ENCODE measurements at places on chromosomes 4 and X.
A peak's percentile ranks its signal among the peaks of the same experiment; 100 is the strongest.

DNA sequence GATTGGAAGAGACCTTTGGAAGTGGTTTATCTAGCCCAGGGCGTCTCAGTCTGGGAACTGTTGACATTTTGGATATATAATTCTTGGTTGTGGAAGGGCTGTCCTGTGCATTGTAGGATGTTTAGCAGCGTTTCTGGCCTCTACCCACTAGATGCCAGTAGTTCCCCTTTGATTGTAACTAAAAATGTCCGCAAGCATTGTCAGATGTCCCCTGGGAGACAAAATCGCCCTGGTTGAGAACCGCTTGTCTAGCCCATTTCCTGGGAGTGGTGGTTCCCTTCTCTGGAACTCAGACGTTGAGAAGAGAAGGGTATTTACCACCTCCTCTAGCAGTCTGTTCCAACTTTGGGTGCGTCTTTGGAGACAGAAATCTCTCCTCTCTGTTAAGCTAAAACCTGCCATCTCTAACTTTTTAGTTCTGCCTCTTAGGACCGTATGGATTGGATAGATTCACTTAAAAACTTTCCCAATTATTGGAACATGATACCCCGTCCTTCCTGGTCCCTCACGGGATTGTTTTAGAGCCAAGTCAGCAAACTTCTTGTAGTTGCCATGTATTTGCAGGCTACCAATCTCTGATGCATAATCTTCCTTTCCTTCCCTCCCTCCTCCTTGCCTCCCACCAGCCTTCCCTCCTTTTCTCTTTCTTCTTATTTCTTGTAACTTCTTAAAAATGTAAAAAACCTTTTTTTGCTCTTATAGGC lies 13.9 kb downstream of the TMEM165 start:
- peak; percentile 38 for DNase-seq

- DNase-seq = no peak
Measured at GRCh38 chrX:75421688-75422230, 101.1 kb downstream of the ZDHHC15 start.

DNA sequence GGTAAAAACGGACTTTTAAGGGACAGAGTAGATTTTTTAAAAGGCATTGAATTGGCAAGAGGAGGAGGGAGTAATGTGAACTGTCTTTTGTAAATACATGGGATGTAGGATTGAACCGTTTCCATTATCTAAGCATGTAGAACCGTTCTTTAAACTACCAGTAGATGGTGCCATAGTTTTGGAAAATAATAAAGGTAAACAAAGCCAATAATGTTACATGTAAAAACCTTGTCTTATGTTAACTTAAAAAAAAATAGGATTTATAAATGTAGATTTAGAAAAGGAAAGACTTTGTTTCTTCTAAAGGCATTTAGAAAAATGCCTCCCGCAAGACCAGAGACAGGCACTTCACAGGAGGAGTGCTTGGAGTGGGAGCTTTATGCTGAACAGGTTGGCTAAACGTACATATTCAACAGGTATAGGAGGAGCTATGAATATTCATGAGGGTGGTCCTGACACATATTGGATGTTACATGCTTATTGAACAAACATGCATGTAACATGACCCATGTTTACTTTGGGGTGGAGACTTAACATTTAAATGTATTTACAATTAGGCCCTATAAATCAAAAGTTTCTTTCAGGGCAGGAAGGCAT lies 45.5 kb upstream of the FAM241A start:
- peak; percentile 69 for DNase-seq

DNA sequence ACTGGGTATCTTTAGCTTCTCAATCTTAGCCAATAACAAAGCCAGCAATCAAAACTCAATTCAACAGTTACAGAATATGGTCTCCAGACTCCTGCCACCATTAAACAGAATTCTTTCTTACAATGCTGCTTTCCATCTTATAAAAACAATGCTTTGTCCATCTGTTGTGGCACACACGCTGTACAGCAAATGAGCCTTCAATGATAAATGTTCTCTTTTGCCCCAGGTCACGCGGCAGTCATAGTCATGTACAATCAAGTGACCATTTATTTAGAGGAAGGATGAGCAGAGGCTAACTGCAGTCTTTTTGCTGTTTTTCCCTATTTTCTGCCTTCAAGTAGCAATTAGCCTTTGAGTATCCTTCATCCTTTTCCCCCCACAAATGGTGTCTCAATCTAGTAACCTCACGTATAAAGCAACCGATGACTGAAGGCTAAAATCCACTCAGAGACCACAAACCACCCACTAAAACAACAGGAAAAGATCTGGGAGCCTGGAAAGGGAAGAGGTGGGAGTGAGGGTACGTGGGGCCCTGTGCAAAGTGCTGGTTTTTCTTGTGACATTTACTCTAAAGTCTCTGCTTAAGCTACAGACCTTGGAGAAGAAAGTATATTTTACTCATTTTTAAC lies 24.4 kb downstream of the TRIM2 start:
- no peak for DNase-seq

GRCh38 chrX:67781132-67781531 lies 237.3 kb downstream of the AR start:
- no peak for DNase-seq

GRCh38 chrX:155231163-155231562 lies 14.9 kb downstream of the VBP1 start:
- no peak for DNase-seq

DNA sequence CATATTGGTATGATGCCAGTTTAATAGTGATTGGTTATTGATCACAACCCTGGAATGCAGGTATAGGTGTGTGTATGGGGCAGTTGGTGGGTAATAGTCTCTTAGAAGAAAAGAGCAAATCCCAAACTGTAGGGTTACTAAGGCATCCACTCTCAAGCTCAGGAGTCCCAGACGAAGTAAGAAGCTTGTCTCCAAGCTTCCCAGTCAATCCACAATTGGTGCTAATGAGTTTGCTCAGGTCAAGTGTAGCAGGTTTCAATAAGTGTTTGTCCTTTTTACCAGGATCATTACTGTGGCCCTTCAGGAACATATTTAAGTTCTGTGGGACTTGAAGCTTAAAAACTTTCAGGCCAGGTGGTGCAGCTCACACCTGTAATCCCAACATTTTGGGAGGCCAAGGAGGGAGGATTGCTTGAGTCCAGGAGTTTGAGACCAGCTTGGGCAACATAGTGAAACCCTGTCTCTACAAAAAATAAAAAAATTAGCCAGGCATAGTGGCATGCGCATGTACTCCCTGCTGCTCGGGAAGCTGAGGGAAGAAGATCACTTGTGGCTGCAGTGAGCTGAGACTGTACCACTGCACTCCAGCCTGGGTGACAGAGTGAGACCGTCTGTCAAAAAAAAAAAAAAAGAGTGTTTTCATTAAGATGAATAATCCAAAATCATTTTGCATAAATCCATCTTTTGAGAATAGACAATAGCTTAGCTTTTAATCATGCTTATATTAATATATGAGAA lies 166.8 kb downstream of the UNC5C start:
- no peak for DNase-seq

DNA sequence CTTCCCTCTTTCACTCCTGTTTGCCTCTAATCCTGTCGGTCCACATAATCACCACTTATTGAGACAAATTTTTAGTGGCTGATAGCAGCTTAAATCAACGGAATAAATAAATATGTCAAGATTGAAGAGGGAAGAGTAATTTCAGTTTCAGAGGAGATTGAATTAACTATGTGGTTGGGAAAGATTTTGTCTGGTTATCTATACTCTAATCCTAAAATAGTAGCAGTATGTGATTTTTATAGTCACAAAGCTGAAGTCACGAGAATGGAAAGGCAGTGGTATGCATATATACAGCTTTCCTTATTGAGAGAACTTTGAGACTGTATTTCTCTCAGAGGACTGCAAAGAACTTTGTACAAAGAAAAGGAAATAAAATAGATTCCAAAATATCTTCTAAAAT lies 493.3 kb downstream of the FAT4 start:
- DNase-seq = no peak

DNA sequence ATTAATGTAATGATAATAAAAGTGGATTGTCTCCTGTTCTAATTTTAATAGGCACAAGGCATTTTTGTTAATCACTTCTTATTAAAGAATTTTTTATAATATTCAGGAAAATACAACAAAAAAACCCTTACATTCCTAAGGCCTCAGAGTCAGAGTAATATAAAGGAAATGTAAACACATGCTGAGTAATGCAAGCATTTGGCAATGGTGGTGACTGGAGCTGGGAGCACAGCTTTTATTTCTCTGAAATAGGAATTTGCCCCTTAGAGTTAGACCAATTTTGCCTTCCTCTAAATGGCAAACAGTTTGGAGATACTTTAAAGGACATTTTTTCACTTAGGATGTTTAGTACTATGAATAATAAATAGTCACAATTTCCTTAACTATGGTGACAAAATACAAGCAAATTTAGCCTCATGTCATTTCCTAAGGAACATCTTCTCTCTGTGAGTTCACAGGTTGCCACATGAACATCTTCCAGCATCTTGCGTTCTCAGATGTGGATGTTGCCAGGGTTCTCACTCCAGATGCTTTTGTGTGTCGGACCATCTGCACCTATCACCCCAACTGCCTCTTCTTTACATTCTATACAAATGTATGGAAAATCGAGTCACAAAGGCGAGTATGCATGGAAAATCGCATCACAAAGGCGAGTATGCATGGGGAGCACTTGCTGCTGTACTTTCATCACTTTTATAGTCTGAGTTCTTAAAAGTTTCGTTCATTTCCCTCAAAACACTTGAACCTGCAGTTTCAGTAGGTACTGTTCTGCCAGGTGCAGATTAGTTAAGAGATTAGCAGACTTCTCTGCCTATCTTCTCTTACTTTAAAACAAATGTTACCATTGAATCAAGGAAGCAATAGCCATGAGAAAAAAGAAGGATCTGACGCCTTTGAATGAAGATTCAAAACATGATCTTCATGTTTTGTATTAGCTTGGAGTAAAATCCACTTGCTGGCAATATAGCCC lies 15.9 kb upstream of the F11 start:
- DNase-seq = no peak

- DNase-seq = no peak
Measured at GRCh38 chr4:66501997-66502396, 831.7 kb upstream of the EPHA5 start.

DNA sequence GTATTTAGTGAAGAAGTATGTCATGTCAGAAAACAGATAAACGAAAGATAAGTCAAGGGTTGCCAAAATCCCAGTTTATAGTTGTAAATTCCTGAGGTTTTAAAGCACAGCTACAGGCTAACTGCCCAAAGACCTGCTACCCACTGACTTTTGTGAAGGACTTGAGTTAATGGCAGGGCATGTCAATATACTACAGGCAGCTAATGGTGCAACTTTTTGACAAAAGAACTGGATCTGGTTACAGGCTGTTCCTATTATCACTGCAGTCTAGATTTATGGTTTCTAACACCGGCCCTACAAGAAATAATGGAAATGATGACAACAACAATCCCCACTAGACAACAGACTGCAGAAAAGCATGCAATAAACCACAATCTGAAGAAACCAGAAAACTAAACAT lies 6.4 kb downstream of the SCML2 start:
- DNase-seq = no peak

- no peak for DNase-seq
Measured at GRCh38 chr4:3223956-3224748, 24.8 kb upstream of the MSANTD1 start.

GRCh38 chr4:182553653-182554052 lies 310.5 kb downstream of the TENM3 start:
- DNase-seq = no peak

- no peak for DNase-seq
Measured at GRCh38 chr4:119211867-119212233, 663 bp upstream of the USP53 start.

GRCh38 chrX:47248576-47248975 lies 15.8 kb downstream of the USP11 start:
- DNase-seq = no peak

DNA sequence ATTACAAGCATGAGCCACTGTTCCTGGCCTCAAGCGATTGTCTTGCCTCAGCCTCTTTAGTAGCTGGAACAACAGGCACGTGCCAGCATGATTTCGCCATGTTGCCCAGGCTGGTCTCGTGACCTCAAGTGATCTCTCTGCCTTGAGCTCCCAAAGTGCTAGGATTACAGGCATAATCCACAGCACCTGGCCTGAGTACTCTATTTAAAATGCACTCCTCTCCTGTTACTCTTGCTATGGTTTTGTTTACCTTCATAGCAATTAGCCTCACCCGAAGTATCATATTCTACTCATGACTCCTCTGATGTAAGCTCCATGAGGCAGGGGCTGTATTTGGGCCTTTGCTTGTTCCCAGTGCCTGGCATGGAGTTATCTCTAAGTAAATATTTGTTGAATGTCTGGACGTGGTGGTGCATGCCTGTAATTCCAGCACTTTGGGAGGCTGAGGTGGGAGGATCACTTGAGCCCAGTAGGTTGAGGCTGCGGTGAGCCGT lies 92.5 kb upstream of the SLC34A2 start:
- DNase-seq = no peak

DNA sequence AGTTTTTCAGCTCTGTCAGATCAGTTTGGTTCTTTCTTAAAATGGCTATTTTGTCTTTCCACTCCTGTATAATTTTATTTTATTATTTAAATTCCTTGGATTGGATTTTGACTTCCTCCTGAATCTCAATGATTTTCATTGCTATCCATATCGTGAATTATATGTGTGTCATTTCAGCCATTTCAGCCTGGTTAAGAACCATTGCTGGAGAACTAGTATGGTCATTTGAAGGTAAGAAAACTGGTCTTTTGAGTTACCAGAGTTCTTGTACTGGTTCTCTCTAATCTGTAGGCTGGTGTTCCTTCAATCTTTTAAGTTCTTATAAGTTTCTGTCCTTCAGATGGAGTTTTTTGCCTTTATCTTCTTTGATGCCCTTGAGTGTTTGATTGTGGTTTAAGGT lies 815.5 kb downstream of the KLHL13 start:
- DNase-seq = no peak

DNA sequence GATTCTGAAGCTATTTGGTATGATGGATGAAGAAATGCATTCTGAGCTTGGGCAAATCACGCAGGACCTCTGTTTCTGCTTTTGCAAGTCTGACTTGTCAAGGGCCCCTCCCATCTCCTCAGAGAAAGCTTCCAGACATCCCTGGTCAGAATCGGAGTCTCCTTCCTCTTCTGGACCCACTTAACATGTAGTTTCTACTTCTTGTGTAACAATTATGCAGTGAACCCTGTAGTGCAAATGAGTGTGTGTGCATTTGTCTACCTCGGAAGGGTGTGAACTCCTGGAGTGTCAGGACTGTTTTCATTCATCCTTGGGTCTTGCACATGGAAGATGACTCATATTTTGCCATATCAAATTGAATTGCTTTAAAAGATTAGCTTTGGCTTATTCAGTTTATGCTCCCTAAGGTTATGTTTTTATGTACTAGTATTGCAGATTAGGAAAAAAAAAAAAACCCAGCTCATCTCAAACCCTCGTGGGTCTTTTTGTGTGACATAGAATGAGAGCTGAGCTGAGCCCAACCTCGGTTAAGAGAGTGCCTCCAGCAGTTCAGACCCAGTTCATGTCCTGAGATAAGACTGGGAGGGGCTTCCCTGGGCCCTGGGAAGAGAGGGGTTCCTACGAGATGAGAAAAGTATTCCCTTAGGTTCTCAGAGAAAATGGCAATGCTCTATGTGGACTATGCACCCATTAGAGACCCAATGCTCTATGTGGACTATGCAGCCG lies 61.1 kb upstream of the RPL34 start:
- DNase-seq = no peak

DNA sequence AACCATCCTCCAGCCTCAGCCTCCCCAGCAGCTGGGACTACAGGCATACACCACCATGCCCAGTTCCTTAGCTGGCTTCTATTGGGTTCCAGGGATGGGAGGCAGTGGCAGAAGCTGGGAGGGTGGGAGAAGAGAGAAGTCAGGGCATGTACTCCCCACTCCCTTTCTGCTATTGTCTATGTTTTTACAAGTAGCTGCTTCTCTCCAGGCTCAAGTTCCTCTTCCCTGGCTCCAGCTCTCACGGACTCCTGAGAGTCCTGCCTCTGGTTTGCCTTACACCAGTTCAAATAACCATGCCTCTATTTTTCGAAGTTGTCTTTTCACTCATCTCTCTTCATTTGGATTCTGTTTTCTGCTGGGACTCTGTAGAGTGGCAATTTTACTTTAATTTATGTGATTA lies 2.9 kb downstream of the TBC1D9 start:
- DNase-seq = no peak
